A172 (cell line): ENCODE measurements at places on chromosomes 3 and 15.

DNA sequence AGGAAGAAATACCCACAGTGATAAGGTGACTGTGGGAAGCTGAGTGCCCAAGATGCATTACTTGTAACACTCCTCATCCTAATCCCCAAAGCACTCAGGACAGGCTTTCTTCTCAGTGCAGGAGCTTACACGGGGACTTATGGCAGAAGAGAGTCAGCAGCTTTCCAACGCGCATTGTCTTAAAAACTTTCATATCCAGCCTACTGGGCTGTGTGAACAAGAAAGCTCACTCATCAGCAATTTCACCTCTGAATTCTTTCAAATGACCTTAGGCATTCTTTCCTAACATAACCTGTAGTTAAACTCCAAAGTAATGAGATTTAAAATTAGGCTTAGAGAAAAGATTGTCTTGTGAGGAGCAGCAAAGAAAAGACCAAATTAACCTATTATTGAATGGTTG is 132.3 kb downstream of the KCNAB1 start:
- DNase-seq = no peak

DNA sequence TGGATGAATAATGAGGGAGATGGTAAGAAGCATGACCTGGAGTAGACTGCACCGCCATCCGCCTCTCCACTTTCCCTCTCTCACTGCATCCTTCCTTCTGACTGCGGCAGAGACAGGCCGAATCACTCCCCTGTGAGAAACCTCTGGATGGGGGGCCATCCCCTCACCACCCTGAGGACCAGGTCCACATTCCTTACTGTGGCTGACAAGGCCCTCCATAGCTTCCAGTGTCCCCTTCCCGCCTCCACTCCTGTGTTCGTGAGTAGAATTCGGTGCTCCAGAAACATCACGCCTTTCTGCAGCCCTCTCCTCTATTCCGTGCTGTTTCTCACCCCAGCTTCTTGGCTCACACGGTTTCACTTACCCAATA is 2.8 kb downstream of the PIGZ start:
- no peak for DNase-seq

DNA sequence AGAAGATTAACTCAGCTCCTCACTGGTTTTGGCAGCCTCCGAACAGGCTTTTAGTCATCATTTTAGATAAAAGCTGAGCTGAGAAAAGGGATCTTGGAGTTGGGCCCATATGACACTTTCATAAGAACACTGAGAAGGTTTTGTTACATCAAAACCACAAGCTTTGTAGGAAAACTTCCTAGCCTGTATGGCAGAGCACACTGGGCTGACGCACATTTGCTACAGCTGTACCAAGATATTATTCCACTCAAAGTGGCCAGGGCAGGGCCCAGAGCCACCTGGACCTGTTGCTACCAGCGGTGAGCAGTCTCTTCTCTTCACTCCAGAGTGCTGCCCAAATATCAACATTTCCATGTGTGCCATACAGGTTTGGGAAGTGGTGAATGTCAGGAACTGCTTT is 160.5 kb upstream of the CCDC54 start:
- DNase-seq = peak; percentile 93

DNA sequence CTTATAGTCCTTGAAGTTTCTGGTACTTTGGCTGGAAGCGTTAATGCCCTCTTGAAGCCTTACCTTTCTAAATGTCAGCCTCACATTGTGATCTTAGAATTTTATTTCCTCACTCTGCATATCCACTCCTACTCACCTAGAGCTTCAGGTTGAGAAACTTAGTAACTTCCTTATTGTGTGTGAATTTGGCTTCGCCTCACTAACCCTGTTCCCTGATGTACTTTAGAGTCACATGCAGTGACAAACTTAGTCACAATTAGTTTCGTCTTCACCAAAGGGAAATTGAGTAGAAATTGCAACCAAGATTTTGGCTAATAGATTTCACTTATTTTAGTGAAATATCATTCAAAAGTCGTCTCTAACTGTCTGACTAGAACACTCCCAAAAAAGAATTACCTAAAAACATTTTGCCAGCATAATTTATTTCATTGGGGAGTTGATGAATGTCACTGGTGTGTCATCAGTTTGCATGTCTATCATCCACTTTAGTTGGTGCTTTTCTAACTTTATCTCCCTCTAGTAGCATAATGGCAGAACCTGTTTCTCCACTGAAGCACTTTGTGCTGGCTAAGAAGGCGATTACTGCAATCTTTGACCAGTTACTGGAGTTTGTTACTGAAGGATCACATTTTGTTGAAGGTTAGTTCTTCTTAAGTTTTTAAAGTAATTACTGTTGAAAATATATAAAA is 960 bp downstream of the MFN1 start:
- DNase-seq = no peak

- DNase-seq = no peak
These were observed 541.6 kb upstream of the ALCAM start for GRCh38 chr3:104825116-104825515.

- DNase-seq = no peak
These were observed 710 bp downstream of the ABHD10 start for GRCh38 chr3:111979434-111980038.

GRCh38 chr3:117695321-117695720 is 985.7 kb downstream of the TUSC7 start:
- DNase-seq = no peak

- DNase-seq = no peak
These were observed 30.2 kb downstream of the EPHB3 start for GRCh38 chr3:184591789-184592188.

- no peak for DNase-seq
These were observed 11.2 kb upstream of the MST1R start for GRCh38 chr3:49914906-49915305.

- DNase-seq = no peak
These were observed 66.6 kb upstream of the PLCL2 start for GRCh38 chr3:16818194-16818593.

DNA sequence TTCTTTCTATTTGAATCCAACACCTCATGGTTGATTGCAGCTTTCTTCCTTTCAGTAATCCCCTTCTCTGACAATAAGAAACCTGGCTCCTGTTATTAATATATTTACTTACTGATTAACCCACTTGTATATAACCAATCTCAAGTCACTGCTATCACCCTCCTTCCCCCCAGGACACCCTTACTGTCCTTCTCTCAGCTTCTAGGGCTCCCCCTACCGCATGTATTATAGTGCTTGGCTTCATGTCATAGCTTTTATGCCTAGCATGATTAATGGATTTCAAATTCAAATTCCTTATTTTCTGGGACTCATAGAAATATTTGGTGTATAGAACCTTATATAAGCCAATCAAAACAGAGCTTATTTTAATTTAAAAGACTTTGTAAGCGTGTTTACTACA is 75.7 kb upstream of the BNIP2 start:
- no peak for DNase-seq

- no peak for DNase-seq
These were observed 459.3 kb upstream of the SGO1 start for GRCh38 chr3:20645340-20645739.

GRCh38 chr3:30631243-30631904 is 25.0 kb downstream of the TGFBR2 start:
- peak; percentile 67 for DNase-seq

- no peak for DNase-seq
These were observed 34.4 kb upstream of the LCTL start for GRCh38 chr15:66600240-66600627.

- peak; percentile 27 for DNase-seq
These were observed 164.0 kb downstream of the IL20RB start for GRCh38 chr3:137121704-137122314.

GRCh38 chr3:182636646-182637045 is 156.7 kb upstream of the ATP11B start:
- peak; percentile 39 for DNase-seq

- DNase-seq = no peak
These were observed 7.1 kb downstream of the SATB1 start for GRCh38 chr3:18417904-18418572.

- no peak for DNase-seq
These were observed 111.5 kb upstream of the SLC2A2 start for GRCh38 chr3:171138027-171138426.

- DNase-seq = no peak
These were observed 110.7 kb downstream of the PLD1 start for GRCh38 chr3:171699601-171700000.

- DNase-seq = no peak
These were observed 12.2 kb downstream of the H1-8 start for GRCh38 chr3:129555153-129555550.

- no peak for DNase-seq
These were observed 188.1 kb downstream of the MINAR1 start for GRCh38 chr15:79620112-79620857.

- DNase-seq = peak; percentile 76
These were observed 680 bp downstream of the GOLIM4 start for GRCh38 chr3:168094877-168095610.

GRCh38 chr3:111244760-111245159 is 173.1 kb downstream of the NECTIN3 start:
- no peak for DNase-seq

GRCh38 chr3:124916837-124917409 is 17.6 kb downstream of the MUC13 start:
- no peak for DNase-seq

GRCh38 chr3:66501483-66502244 is 842 bp upstream of the LRIG1 start:
- no peak for DNase-seq

DNA sequence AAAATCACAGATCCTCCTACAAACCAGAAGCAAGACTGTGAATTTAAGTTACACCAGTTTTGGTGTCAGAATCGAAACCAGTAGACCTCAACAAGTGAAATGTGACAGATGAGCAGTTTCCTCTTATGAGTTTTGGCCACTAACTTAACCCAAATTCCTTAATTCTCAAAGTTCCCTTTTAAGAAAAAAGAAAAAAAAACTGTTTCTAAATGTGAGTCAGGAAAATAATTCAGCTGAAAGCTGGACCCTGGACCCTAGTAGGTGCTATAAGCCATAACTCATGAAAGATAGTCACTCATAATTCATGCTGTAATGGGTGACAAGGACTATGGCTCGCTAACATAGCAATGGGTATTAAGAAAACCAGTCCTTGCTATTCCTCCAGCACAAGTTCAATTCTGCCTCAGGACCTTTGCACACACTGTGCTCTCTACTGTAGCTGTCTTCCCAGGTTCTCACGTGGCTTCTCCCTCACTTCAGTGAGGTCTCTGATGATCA is 9.0 kb upstream of the THRB start:
- DNase-seq = no peak

GRCh38 chr3:49872801-49873281 is 3.1 kb upstream of the CAMKV start:
- DNase-seq = no peak

DNA sequence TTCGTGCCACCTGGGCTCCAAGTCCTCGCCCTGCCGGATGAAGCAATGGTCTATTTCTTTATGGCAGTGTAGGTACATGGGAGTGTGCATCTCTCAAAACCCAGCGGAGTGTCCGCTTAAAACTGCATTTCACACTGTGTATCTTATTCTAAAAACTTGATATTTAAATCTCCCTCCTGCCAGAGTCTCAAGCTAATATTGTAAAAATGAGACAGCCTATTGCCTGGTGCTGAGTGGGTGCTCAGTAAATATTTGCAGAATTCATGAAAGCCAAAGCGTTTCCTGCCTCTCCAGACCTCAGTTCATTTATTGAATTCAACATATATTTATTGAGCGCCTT is 330 bp upstream of the TBC1D2B start:
- no peak for DNase-seq

- peak; percentile 54 for DNase-seq
These were observed 20.8 kb upstream of the FAN1 start for GRCh38 chr15:30882849-30883433.

DNA sequence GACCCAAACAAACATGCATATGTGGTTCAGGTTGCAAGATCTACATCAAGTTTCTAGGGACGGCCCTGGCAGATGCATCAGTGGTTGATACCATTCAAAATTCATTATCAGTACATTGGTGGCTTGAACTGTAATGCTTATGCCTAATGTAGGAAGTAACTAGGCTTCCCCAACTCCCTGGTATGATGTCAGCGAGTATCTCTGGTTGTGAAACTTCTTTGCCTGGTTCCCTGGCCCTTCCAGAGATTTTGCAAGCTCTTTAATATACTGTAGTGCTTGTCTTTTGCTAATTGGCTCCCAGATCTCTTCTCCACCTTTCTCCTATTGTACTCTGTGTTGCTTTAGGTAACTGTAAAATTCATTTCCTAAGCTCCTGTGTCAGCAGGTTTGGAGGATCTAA is 114.8 kb upstream of the RARB start:
- DNase-seq = no peak

- DNase-seq = no peak
These were observed 23.4 kb downstream of the ARMC8 start for GRCh38 chr3:138210528-138210927.

GRCh38 chr3:11185564-11186317 is 31.4 kb downstream of the HRH1 start:
- DNase-seq = peak; percentile 96

DNA sequence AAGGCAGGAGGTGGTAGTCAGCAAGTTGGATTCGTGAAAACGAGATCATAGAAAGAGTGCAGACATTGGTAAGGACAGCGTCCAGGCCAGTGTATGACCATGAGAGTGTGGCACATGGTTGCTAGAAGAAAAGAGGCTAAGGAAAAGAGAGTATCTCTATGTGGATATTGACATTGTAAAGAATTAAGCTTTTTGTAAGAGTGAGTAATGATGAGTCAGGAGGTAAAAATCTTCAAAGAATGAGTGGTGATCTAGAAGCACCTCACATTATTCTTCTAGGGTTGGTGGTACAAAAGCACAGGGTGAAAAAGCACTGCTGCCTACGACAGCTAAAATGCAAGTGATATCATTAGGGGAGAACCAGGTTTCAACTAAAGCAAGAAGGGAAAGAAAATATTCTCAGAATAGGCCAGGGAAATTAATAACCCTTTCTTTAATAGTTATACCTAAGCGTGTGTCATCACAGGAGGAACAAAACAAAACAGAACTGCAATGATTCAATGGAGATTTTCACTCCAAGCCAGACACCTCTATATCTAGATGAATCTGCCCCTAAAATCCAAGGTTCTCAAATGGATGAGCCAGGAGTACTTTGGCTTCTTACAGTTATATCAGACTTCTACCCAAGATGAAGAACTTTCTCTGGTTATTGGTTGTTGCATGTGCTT is 884.7 kb downstream of the NAALADL2 start:
- peak; percentile 79 for DNase-seq

- DNase-seq = no peak
These were observed 161.3 kb upstream of the CBLB start for GRCh38 chr3:106029954-106030626.

DNA sequence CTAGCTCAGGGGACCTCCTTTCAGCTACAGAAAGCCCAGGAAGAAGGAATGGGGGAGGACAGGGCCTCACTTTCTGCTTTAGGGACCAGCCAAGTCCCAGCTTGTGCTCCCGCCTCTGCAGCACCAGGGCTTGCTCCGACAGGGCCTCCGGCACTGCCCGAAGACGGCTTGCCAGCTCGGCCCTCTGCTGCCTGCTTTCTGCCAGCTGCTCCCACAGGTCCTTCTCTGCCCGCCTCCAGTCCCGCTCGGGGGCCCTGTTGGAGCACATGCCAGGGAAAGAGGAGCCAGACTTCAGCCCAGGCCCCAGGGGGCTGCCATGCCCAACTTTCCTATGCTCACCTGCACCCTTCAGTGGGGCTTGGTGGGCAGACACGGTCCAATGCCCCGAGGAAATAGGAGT is 4.3 kb upstream of the CLK3 start:
- no peak for DNase-seq
